ENCODE measurements at places on chromosomes 5 and 9. TPM values are rescaled to one million over a fixed set of nuclear protein-coding genes. Genes with fewer than 3 reads are reported as not detected.

- no peak for DNase-seq
These were observed 154.8 kb downstream of the SLIT3 start for GRCh38 chr5:169146158-169146557.

DNA sequence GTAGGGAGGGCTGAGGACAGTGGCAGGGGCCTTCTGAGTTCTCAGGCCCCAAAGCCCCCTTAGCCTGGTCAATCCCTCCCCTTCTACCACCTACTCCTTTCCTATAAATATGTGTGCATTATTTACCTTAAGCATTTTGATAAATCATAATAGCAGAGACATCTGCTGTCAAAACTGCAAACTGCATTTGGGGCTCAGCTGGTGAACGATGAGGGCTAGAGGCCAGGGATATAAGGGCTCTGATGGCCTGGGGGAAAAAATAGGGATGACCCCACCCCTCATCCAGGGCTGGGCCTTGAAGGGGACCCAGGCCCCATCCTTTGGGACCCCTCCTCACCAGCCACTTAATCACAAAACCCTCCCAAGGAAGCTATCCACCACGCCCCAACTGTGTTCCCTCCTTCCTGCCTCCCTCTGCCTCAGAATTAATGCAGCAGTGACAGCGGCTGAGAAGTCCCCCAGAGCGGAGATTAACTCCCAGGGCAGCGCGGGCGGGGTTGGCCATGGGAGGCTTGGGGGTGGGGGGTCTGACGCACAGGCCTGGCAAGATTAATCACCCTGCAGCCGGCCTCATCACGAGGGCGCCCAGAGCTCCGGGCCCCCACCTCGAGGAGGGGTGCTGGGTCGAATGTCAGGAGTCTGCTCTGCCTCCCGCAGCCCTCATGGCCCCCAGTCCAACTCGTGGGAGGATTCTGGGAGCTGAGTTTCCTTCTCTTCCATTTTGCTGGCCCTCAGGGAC, 42.1 kb downstream of the CXXC5 start:
- peak; percentile 55 for DNase-seq

DNA sequence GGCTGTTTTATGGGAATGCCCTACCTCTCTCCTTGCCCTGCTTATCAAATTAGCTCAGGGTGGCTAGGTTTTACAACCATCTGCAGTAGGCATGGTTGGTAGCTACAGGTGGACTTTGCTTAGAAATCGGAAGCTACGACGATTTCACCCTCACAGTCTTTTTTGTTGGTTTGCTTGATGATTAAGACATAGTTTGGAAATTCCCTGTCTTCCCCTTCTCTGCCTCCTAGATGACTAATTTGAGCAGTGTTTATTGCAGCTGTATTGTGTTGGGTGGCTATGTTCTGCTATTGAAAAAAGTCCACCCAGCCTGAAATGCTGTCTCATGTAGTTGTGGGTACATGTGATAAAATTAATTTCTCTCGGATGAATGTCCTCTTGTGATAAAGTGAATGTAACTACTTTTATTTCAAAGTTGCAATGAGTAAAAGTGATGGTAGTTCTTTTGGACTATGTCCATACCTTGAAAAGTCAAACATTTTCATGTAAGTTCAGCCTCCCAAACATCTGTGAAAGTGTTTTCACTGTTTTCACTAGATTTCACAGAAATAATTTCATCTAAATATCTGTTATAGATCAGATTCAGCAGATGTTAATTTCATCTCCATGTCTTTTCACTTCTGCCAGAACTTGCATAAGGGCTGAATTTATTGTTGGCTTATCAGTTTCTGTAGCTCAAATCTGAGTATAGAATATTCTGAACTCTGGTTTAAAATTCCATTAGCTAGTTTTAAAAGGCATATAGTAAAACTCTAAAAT, 37.3 kb upstream of the FYB1 start:
- DNase-seq, result peak; percentile 66

DNA sequence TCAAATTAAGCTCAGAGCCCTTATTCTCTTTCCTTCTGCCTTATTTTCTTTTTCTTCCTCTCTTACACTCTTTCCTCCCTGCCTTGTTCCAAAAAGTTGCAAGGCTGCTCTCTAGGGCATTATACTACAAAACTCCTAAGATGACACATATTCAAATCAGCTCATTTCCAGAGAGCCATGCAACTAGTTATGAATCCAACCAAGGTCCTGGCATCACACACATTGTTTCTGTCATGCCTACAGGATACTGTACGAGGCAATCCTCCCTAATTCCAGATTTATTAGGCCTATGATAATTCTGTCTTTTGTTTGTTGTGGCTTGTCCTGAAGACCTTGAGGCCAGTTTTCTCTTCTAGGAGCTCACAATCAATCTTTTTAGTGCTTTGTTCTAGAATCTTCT, 87.0 kb upstream of the TBCA start:
- no peak for DNase-seq

- DNase-seq, result no peak
These were observed 50.0 kb upstream of the SUSD3 start for GRCh38 chr9:93008457-93008856.

DNA sequence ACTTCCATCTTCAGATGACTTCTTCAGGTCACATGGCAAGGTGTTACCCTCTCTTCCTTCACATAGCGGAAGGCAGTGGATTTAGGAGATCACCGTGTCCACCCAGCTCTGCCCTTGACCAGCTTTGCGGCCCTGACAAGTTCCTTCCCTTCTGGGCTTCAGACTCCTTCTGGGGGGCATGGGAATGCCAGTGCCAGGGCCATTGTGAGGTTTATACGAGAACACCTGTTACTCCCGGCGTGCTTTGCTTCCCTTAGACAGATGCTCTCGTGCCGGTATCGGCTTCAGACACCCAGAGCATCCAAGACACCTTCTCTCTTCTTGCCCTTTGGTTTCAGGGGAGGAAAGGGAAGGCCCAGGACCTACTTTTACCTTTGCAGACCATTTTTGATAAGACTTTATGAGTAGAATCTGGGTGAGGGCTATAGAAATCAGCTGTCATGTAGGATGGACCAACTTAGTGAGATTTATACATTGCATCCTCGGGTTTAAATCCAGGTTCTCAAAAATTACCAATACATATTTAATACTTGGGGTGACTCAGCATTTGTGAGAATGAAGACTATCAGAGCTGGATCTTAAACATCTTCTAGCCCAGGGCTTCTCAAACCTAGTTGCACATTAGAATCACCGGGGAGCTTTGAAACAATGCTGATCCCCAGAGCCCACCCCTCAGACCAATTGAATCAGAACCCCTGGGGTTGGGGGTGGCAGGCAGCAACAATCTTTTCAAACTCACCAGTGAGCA, 138.2 kb downstream of the MVB12B start:
- DNase-seq, result no peak

Gene IL31RA
- total RNA-seq, result 1.4 TPM

Gene FABP6
- not detected for total RNA-seq

Gene INSL4
- total RNA-seq, result not detected

DNA sequence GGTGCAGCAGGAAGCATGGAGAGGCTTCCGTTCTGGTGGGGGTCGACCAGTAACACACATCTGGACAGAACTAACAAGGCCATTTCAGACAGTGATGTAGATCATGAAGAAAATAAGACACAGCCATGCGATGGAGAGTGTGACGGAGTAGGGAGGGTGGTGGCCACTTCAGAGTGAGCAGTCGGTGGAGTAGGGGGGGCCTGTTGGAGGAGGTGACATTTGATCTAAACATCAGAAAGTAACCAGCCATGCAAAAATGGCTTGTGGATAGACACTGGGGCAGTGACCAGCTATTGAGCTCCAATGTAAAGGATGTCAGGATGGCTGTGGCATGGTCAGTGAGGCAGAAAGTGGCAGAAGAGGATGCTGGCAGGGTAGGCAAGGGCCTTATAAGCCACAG, 65.9 kb downstream of the PPARGC1B start:
- no peak for DNase-seq

- DNase-seq, result peak; percentile 35
These were observed 19.9 kb downstream of the RXRA start for GRCh38 chr9:134346151-134346550.

DNA sequence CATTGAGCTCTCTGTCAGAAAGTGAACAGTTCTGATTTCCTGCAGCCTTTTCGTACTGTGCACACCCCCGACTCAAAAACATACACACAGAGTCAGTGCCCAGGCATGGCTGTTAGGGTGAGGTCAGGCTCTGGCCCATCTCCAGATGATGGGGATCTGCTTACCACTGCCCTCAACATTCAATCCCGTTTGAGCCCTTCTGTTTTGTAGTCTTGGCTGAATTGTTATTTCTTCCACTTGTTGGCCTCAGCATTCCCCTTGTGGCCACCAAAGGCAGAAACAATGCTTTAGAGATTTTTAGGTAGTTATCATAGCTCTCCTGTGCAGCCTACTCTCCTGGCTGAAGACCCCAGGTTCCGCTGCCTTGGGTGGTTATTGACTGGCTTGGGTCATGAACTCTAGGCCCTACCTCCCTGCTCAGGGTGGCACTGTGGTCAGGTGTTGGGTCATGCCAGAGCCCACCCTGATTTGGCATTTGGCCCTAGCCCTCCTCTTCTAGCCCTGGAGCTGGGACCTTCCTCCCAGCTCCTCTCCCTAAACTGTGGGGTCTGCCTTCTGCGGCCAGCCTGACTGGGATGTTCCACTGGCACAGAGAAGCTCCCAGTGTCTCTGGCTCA, 7.8 kb upstream of the MYOZ3 start:
- DNase-seq, result peak; percentile 53
